ENCODE measurements at places on chromosomes 1 and 21. TPM values are rescaled to one million over a fixed set of nuclear protein-coding genes. Genes with fewer than 3 reads are reported as not detected.

- DNase-seq, result no peak
These were observed 86.7 kb upstream of the MARK1 start for GRCh38 chr1:220441211-220441610.

- no peak for DNase-seq
These were observed 69.2 kb upstream of the WLS start for GRCh38 chr1:68301471-68302001.

Gene LORICRIN
- total RNA-seq, result not detected

DNA sequence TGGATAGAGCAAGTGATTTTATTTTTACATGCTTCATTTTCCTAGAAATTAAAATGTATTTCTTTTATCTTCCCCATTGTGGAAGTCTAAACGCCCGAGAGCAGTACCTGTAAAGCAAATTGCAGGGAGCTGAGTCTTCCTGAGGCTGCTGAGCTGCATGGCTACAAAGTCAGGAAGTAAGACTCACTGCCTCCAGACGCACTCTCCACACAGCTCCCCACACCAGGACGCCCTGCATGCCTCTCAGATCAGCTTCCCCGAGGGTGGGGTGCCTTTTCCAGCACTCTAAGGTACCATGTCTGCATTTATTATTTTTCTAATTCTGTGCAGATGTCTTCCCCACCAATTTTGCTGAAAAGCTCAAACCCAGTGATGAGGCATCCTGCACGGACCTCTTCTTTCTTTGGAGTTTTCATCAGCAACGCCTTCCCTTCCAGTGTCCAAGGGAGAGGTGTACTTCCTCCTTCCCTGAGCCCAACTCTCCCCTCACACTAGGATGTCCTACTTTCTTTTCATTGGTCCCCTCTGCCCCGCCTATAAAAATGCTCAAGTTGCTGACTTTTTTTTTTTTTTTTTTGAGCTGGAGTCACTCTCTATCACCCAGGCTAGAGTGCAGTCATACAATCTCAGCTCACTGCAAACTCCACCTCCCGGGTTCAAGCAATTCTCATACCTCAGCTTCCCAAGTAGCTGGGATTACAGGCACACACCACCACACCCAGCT is 114.7 kb downstream of the PCNX2 start:
- DNase-seq, result no peak

Gene KCNQ4
- total RNA-seq, result 0.06 TPM

DNA sequence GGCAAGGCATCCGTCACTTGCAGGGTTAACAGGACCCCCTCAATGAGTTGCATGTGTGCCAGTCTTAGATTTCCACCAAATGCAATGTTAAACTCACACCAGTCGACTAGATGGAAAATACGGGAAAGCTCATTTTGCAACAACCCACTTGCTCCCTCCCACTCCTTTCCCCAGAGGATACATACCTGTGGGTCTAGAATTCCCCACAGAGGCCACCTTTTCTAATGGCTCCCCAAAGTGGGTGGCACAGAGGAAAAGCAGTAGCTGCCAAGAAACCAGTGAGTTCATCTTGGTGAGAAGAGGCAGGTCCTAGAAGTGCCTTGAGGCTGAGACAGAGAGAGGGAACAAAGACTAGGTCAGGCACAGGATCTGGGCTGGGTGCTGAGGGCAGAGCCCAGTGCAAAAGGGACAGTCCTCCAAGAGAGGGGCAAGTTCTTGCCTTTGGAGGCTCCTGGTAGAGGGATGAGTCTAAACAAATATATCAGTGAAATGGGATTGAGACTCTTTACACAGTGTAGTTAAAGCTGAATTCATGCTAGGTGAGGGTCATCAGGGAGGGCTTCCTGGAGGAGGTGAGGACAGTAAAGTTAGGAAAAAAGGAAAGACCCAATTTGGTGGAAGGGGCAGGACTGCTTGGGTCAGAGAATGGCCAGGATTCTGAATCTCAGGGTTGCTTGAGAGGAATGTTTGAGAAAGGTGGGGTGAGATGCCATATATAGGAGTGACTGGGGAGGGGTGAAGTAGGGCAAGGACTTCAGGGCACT is 3.5 kb downstream of the KISS1 start:
- DNase-seq, result no peak

DNA sequence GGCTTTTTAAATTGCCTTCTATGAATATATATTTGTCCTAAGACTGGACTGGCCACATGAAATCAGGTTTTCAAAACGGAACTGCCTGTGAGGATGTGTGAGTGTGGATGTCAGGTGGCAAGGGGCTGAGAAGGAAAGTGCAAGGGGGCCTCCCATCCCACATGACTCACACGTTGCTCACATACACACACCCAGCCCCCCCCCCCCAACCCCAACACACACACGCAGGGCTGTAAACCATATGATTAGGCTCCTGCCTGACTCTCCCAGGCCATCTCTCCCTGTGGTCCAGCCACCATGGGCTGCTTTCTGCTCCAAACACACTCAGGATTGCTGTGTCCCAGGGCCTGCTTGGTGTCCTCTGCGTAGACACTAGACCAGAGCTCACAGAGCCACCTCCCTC is 22.4 kb downstream of the DEGS1 start:
- DNase-seq, result peak; percentile 66

Gene TMEM269
- total RNA-seq, result not detected

DNA sequence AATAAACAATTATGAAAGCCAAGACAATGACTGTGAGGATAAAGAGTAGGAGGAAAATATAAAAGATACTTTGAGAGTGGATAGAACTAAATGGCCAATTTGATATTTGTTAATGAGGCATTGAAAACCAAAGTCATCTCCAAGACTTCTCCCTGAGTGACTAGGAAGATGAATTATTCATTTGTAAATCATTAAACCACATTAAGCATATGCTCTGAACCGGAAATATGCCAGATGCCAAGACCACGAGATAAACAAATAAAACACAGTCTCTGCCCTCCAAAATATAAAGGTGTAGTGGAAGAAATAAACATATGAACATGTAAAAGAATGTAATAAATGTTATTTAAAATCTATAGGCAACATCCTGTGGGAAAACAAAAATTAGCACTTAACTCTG is 78.8 kb downstream of the MRPL39 start:
- DNase-seq, result no peak

DNA sequence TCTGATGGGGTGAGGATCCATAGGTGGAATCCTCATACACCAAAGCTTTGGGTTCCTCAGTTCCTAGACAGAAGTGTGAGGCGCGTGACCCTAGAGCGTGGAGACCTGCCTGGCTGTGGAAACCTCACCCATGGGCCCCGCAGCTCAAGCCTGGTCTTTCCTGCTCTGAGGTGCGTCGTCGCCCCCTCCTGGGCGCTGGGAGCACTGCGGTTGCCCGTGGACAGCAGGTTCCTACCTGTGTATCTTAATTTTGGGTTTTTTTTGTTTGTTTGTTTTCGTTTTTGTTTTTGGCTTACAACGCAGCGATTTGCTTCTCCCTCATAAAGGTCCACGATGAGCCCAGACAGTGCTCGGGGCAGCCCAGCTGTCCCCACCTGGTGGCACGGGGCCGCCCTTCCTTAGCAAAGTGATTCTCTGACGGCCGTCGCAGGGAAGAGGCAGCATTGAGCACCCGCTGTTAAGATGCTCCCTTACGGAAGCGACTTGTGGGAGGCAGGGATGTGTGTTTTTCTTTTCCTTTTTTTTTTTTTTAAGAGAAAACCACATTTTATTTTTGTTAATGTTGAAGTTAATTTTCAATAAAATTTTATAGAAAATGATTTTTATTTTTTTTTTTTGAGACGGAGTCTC is 36.5 kb upstream of the TRAPPC10 start:
- peak; percentile 34 for DNase-seq

DNA sequence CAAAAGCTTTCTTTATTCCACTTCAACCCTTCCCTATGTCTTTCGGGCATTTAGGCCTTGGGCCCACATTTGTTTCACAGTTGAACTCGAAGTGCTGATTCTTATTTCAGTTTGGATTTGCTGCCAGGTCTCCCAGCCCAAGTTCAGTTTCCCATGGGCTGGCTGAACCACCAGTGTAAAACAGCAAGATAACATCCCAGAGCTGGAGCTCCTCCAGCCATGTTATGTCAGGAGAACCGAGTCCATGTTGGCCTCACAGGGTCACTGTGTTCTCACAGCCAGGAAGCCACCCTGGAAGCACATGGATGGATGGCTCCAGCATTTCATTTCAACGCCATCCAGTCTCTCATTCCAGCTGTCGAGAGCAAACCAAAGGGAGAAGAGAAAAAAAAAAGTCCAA is 45.2 kb upstream of the RXRG start:
- DNase-seq, result no peak

All from LHCN-M2 (cell line).